ENCODE measurements at places on chromosomes 12 and 14. TPM values are rescaled to one million over a fixed set of nuclear protein-coding genes. Genes with fewer than 3 reads are reported as not detected.
A peak's percentile ranks its signal among the peaks of the same experiment; 100 is the strongest.

Gene ZNF605
- total RNA-seq: 13.4 TPM

Gene HIGD1C
- total RNA-seq: not detected

GRCh38 chr14:83826838-83827237 is 1703.1 kb upstream of the FLRT2 start:
- no peak for DNase-seq

GRCh38 chr12:39788239-39788638 is 168.6 kb upstream of the ABCD2 start:
- no peak for DNase-seq

- DNase-seq: no peak
Measured at GRCh38 chr12:16472631-16473030, 125.2 kb downstream of the MGST1 start.

DNA sequence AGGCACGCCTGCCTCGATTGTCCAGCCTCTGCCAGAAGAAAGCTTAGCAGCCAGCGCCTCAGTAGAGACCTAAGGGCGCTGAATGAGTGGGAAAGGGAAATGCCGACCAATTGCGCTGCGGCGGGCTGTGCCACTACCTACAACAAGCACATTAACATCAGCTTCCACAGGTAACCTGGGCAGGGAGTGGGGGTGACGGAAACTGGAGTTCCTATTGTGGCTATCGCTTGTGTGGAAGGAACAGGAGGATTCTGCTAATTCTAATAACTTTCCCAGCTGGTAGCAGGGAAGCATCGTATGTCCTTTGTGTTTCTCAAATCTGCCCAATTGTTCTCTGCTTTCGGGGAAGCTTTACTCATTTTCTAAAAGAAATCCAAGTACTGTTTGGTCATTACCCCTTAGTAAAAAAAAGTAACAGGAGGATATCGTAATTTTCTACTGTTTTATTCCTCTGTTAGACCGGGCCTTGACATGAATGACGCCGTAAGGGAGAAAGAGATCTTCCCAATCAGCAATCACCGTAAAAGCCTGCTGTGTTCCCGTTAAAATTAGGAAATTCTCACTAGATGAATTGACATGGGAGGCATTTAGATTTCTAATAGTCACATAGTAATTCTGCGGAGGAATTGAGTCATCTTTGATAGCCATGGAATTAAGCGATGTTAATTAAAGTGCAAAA is 449 bp downstream of the THAP2 start:
- no peak for DNase-seq

Gene APPL2
- total RNA-seq: 140 TPM

Gene SLC39A5
- total RNA-seq: 0.87 TPM

GRCh38 chr14:105315211-105315721 is 718 bp downstream of the PACS2 start:
- no peak for DNase-seq

- no peak for DNase-seq
Measured at GRCh38 chr14:61153914-61154545, 127.1 kb downstream of the TMEM30B start.

DNA sequence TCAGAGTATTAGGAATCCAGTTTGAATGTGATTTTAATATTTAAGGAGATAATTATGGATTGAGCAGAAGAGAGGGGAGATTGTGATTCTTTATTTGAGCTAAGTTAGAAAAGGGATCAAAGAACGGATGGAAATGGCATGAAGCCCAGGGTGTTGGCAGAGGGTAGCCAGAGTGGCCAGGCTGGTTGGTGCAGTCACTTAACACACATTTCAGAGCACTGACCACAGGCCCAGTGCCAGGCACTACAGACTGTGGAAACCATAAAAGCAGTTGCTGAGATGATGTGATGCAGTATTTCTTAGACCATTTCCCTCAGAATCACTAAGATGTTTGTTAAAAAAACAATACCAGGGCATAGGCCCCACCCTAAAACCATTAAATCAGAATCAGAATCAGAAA is 167.7 kb upstream of the AMIGO2 start:
- DNase-seq: no peak

Gene ATG101
- 64.5 TPM for total RNA-seq

DNA sequence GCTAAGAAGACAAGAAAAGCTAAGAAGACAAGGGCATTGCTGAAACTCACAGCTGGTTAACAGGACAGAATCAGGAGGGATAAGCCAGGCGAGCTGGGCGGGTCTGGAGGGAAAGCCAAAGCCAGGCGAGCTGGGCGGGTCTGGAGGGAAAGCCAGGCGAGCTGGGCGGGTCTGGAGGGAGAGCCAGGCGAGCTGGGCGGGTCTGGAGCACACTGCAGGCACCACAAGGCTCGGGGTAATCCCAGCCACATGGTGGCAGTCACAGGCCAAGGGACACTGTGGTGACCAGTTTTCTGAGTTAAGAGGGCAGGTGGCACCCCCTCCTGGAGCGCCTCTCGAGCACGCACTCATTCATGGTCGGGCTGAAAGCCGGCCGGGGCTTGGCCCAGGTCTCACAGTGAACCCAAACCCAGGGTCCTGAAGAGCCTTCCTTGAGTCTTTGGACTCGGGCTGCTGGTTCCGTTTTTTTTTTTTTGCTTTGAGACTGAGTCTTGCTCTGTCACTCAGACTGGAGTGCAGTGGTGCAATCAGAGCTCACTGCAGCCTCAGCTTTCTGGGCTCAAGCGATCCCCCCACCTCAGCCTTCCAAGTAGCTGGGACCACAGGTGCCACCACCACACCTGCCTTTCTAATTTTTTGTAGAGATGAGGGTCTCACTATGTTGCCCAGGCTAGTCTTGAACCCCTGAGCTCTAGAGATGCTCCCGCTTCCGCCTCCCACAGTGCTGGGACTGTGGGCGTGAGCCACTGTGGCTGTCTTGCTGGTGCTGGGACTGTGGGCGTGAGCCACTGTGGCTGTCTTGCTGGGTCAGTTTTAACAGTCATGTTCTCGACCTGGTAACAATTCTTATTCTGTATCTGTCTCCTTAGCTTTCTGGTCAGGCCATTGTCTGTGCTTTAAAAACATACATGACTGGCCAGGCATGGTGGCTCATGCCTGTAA is 40.2 kb downstream of the HSP90AA1 start:
- peak; percentile 93 for DNase-seq

- DNase-seq: no peak
Measured at GRCh38 chr12:132004946-132005345, 55.2 kb downstream of the EP400 start.
